ENCODE measurements at places on chromosomes 2 and 18. TPM values are rescaled to one million over a fixed set of nuclear protein-coding genes. Genes with fewer than 3 reads are reported as not detected.

The PRSS56 gene
- 0.10 TPM for total RNA-seq

The COLEC12 gene
- 0.06 TPM for total RNA-seq

The MBD2 gene
- 53.2 TPM for total RNA-seq

The MAP3K19 gene
- total RNA-seq: not detected

The MROH2A gene
- 0.23 TPM for total RNA-seq

The DRC1 gene
- 0.11 TPM for total RNA-seq

The AKAIN1 gene
- not detected for total RNA-seq

The RAPH1 gene
- 8.1 TPM for total RNA-seq

The LMAN2L gene
- 21.2 TPM for total RNA-seq

The KIF1A gene
- 0.71 TPM for total RNA-seq

The CDK15 gene
- not detected for total RNA-seq

The EPHA4 gene
- 0.68 TPM for total RNA-seq

The GALR1 gene
- not detected for total RNA-seq

The HOXD9 gene
- 1.1 TPM for total RNA-seq

The NABP1 gene
- total RNA-seq: 12.2 TPM

The GALNT14 gene
- total RNA-seq: 43.5 TPM

The UGT1A5 gene
- 0.09 TPM for total RNA-seq

The CAPN13 gene
- total RNA-seq: 0.12 TPM

The PTPRN gene
- total RNA-seq: 1.2 TPM

The MC4R gene
- not detected for total RNA-seq

The CTNNA2 gene
- 0.17 TPM for total RNA-seq

The VWC2L gene
- not detected for total RNA-seq

The ITGB6 gene
- 0.87 TPM for total RNA-seq

The SERPINB5 gene
- total RNA-seq: 0.10 TPM

The SCN7A gene
- not detected for total RNA-seq

The ZNF514 gene
- total RNA-seq: 6.6 TPM

The GPR55 gene
- not detected for total RNA-seq

The ZSWIM2 gene
- not detected for total RNA-seq

The ACKR3 gene
- 15.6 TPM for total RNA-seq

The SMIM21 gene
- not detected for total RNA-seq

The FAM124B gene
- total RNA-seq: not detected

The ACMSD gene
- total RNA-seq: not detected

The CRYGC gene
- total RNA-seq: not detected
